ENCODE measurements at places on chromosomes 3 and 15.

GRCh38 chr3:146972726-146973125, 367.6 kb upstream of the PLSCR5 start:
- peak; percentile 10 for DNase-seq

DNA sequence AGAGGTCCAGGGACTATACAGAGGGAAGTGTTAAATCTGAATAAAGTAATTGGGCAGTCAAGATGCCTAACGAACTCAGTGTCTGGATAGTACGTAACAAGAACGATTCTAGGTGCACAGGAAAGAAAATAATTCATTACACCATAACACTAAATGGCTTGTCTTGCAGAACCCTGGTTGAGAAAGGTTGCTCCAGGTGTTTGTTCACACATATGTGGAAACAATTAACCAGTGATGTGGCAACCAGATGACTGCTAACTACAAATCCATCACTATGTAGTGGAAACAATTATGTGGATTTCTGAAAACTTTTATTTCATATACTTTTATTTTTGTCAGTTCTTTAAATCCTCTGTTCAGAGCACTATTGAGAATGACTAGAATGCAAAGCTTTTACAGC, 10.4 kb upstream of the HDC start:
- DNase-seq, result no peak

- no peak for DNase-seq
These were observed 3.1 kb downstream of the CMTM6 start for GRCh38 chr3:32499585-32499984.

DNA sequence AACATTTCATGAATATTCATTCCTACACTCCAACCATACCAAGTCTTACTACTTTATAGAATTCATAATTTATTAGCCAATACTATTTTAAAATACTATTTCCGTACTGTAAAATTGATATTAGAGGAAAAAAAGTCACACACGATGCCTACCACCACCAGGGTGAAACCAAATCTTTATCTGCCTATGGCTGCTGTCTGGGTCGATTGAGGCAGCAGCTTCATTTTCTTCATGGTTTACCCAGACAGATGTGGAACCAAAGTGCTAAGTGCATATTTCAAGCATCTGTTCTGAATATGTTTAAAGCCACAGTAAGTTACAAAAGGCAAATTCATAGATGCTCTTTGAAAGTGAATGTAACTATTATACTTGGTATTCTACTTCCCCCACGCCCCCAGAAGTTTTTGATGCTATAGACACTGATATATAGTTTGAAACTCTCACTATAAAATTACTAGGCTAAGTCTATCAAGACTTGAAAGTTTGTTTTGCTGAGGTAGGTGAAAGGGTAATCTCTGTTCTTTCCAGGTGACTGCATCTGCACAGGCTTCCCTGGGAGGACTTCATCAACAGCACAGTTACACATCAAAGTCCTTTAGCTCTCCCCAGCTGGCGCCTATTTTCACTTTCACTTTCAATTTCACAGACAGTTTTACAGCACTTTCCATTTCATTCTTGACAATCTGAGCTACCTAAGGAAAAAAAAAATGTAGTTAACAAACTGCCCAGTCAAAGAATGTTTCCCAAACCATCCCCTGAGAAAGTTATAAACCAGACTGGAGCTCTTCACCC, 113.9 kb downstream of the POLQ start:
- DNase-seq, result peak; percentile 75

DNA sequence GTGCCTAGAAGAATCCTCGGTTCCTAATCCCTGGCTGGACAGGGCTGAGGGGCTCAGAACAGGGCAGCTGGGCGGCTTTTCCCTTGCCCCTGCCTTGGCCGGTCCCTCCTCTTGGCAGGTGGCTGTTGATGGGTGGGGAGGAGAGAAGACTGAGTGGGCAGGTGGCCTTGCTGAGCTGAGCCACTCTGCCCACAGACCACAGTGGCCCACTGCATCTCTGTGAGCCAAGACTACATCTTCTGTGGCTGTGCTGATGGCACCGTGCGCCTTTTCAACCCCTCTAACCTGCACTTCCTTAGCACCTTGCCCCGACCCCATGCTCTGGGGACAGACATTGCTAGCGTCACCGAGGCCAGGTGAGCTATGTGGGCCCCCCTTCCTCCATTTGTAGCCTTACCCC, 14.5 kb upstream of the JMJD7 start:
- DNase-seq, result no peak

- DNase-seq, result no peak
These were observed 153.9 kb downstream of the FOXP1 start for GRCh38 chr3:71429597-71429988.

DNA sequence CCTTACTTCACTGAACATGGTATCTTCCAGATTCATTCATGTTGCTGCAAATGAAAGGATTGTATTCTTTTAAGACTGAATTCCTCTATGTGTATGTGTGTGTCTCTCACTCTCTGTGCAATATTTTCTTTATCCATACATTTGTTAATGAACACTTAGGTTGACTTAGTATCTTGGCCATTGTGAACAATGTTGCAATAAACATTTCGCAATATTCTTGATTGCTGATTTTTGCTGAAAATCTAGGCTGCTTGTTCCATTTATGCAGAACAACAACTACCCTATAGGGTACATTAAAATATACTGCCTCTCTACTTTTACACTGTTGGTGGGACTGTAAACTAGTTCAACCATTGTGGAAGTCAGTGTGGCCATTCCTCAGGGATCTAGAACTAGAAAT, 732.4 kb downstream of the CADM2 start:
- no peak for DNase-seq

GRCh38 chr3:86228101-86228500, 762.8 kb downstream of the VGLL3 start:
- no peak for DNase-seq

- DNase-seq, result peak; percentile 34
These were observed 1.3 kb downstream of the SMCO1 start for GRCh38 chr3:196513697-196514349.

DNA sequence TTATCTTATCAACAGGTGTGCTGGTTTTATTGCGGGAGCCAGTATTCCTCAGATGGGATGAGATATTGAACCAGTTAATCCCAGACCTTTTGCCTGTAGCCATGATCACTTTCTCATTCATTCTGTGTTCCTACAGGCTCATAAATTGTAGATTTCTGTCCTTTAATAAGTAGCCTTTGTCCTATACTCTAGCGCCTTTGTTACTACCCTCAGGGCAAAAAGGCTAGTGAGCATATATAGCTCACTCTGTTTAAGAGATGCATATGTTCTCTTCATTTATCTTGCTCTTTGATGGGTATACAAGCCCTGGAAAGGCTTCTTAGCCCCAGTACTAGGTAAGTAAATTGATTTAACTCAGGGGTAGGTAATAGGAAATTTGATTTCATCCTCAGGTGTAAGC, 95.1 kb downstream of the OXSM start:
- no peak for DNase-seq

DNA sequence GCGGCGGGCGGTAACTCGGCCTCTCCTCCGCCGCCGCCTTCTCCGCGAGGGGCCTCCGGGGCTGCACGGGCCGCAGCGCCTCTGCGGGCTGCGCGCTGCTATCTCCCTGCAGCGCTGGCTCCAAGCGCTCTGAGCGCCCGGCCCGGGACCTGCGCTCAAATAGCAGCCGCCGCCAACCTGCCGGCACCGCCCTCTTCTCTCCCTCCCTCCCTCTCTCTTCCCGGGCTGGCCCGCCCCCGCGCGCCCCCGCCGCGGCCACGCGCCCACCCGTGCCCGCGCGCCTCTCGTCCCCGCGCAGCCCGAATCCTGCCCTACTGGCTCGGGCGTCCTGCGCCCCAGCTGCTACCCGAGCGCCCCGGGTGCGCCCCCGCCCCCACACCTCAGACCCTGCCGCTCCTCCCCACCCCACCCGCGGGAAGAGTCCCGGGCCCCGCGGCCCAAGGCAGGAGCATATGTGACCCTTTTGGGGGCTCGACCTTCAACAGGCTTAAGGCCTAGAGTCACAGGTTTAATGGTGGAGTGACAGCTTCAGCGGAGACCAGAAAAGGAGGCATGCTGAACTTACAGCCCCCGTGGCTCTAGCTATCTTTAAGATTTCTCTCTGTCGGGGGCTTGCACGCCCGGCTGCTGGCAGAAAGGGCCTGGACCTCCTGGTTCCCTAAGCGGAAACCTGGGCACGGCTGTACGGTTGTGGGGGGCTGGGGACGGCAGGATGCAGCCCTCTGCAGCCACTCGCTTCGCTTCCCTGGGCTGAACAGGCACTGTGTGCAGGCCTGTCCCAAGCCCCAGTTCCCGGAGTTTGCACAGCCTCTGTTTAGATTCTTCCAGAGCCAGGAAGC, at the start of gene CACNA2D2:
Gene CACNA2D2 (minus strand): TSS at position 131 of the 839 bp plus-strand sequence. CDS start 211 bp downstream, outside the sequence.
- peak; percentile 22 for DNase-seq

GRCh38 chr3:8839607-8840325, 70.4 kb upstream of the OXTR start:
- DNase-seq, result peak; percentile 51

DNA sequence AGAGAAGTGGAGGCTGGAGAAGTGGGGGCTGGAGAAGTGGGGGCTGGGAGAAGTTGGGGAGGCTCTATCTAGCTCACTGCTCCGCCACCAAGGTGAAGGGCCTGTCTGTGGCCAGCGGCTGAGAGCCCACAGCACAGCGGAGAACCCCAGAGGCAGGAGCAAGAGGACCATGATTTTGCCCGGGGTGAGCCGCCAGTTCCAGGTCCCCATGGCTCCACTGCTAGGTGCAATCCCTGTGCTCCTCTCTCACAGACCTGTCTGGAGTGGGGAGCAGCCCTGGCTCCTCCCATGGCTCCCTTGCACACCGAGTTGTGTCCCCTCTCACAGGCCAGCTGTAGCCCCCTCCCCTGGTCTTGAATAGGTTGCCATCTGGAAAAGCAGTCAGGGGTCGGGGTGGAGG, 4.7 kb upstream of the NRROS start:
- no peak for DNase-seq

GRCh38 chr3:23041918-23042696, 161.0 kb upstream of the UBE2E2 start:
- no peak for DNase-seq

DNA sequence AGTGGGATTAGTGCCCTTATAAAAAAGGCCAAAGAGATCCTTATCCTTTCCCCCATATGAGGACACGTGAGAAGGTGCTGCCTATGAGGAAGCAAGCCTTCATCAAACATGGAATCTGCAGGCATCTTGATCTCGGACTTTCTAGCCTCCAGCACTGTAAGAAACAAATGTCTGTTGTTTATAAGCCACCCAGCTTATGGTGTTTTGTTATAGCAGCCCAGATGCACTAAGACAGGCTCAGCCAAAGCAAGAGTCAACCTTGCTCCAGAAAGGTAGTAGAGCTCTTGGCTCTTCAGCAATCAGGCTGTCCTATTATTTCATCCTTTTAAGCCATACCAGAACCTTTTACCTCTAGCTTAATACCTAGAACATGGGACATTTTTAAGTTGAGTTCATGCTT, 12.3 kb upstream of the TNIK start:
- DNase-seq, result no peak

- DNase-seq, result peak; percentile 20
These were observed 8.3 kb upstream of the PGPEP1L start for GRCh38 chr15:99015698-99016568.

GRCh38 chr3:52286777-52287110, 884 bp upstream of the GLYCTK start:
- DNase-seq, result peak; percentile 34

- DNase-seq, result peak; percentile 40
These were observed at the start of gene ENTPD3 for GRCh38 chr3:40387001-40387894. Gene ENTPD3 (plus strand): TSS chr3:40387184. CDS start chr3:40388058, 874 bp downstream.

DNA sequence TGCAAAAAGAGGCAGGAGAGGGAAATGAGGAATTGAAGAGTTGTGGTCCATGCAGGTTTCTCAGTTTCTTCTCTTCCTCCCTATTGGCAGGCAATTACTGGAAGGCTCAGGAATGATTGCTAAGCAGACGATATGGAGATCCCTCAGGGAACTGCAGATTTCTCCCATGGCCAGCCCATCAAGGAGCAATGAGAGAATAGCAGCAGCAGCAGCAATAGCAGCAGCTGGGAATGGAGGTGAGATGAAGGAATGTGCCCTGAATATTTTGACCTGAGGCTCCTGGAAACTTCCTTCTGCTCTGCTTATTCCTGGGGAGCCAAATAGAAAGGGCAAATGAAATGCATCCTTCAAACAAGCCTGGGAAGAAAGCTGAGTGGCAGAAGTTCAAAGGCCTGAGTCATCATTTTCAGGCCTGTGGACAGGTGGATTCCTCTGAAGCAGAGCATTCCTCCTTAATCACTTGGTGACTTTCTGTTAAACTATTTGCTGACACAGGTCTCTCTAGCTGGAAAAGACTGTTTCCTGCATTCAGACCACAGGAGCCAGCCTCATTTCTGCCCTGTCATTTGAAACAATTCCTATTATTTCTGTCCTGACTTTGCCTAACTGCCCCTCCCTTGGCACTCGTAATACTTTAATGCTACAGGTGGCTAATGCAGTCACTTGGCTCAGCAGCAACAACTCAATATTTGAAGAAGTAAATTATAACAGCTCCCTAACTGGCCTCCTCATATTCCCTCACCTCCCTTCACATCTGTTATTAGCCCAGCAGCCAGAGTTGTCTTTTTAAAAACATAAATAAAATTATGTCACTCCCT, 146.9 kb upstream of the GADL1 start:
- DNase-seq, result peak; percentile 99

- no peak for DNase-seq
These were observed 243.8 kb upstream of the TLE3 start for GRCh38 chr15:70341566-70341965.

DNA sequence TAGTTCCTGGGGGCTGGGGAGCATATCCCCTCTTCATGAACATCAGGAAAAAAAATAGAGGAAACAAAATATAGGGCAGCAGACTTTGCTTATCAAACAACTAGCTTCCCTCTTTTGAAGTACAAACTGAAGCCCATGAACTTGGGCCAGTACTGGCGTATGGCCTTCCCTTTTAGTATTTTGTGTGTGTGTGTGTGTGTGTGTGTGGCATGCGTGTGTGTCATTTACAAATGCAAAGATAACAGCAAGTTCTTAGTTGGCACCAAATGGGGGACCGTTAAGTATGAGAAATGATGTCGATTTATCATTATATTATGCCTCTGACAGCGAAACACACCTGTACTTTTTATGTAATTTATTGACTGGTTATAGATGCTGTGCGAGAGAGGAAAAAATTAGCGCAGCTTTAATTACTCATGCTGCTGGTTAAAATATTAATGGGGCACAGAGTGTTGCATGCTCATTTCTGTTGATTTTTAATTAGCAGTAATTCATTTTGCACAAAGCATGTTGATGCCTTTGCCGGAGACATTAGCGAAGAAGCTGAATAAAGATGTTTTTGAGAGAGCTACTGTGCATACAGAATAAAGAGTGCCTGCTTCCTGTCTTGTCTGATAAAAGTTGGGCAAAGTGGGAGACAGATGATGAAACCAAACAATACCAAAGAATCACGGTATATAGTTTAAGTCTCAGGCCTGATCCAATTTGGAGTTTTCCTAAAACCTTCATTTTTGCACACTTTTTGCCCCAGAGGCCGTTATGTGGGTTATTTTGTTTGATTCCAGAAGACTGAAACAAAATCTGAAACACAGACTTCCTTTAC, 297.1 kb downstream of the SATB1 start:
- DNase-seq, result no peak

DNA sequence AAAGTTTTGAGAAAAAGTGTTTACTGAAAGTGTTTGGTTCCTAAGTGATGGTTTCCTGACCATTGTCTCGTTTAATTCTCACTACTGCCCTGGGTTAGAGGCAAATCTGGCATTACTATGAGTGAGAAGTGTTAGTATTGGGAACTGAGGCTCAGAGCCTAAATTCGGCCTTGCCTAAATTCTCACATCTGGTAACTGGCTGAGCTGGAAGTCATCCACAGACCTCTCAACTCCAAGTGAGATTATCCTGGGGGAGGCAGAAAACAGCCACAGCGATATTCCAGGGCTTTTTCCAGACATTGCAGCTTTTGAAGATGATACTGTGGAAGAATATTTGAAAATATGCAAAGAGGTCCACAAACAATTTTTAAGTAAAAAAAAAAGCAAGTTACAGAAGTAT, 85.1 kb upstream of the TRA2B start:
- no peak for DNase-seq
